ENCODE measurements at places on chromosomes 5 and 9.

DNA sequence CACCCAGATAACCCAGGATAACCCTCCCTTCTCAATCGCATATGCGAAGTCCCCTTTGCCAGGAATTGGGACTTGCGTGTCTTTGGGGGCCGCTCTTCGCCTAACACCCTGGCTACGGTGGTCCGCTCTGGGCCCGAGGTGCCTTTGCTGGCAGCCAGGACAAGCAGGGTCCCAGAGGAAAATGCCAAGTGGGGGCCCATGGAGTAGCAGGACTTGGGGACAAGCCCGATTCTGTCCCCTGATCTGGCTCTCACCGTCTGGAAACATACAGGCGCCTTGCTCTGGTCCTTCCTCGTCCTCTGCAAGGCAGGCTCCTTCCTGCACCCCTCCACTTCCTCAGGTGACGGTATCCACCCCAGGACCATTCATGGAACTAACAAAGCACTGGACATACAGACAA, 78.1 kb upstream of the UNC5A start:
- no peak for DNase-seq

GRCh38 chr5:173839117-173839713, 48.9 kb upstream of the CPEB4 start:
- no peak for DNase-seq

DNA sequence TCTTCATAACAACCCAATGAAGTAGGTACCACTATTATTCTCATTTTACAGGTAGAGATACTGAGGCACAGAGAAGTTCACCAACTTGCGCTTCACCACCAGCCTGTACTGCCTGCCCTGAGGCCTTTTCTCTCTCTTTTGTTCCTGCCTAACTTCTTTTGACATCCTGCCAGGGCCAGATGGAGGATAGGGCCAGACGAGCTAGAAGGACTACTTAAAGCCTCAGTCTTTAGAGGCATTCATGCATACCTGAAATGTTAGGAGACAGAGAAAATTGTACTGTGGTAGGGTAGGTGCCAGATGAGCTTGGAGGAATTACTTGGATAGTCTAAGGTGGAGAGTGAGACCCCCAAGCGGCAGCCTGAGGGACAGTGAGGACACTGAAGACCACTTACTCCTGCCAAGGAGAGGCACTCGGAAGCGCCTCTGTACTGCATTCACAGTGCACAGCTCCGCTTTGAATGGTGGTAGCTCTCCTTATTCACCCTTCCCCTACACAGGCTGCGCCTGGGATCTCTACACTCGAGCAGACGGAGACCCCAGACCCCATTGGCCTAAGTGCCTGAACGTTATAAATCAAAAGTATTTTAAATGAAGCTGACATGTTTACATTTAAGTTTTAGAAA, 6.2 kb upstream of the ORM1 start:
- no peak for DNase-seq

DNA sequence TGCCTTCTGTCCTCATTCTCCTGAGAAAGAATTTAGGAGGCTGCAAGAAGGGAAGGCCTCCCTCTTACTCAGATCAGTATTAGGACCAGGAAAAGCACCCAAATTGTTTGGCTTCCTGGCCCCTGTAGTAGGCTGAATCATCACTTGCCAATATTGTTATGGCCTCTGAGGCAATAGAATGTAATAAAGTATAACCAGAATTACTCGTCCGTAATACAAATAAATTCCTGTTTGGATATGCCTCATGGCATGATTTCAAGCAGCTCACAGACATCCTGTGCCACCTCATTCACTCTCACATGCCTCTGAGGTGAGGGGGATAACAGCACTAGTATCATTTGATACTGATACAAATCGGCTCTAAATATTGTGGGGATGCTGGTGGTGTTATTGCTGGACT, 427.3 kb downstream of the ISL1 start:
- DNase-seq = no peak

- no peak for DNase-seq
Measured at GRCh38 chr9:74245866-74246497, 251.2 kb upstream of the RORB start.

DNA sequence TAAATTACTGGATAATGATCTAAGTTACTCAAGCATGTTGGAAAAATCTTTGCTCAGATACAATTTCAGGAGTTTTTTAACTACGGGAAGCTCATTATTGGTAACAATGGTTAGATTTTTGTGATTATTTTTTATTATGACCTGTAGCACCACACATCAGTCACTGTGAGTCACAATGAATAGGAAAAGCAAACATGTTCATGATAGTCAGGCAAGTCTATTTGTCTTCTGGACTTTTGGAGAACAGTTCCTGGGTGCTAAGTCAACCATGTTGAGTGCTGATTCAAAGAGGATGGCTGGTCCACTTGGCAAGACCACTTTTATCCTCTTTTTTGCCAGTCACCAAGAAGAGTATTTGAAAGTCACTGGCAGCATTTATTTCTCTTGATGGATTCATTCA, 403.2 kb downstream of the KIF4B start:
- no peak for DNase-seq

- peak; percentile 24 for DNase-seq
Measured at GRCh38 chr9:115118879-115119218, 892 bp upstream of the TNC start.

DNA sequence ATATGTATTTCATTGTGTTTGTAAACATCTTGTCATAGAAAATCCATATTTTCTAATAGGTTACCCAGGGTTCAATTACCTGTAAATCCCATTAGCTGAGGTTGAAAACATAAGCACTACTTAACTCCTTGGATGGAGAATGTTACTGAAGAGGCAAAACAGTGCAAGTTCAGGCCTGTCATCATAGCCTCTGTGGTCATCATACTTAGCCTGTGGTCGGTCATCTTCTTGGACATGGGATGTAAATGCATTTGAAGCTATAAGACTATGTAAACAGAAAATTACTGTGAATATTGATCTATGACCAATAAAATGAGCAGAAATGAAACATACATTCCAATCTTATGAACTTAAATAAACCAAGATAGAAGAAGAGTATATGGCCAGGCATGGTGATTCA, 164.7 kb downstream of the CHSY3 start:
- no peak for DNase-seq

GRCh38 chr5:99022250-99022649, 93.4 kb upstream of the CHD1 start:
- no peak for DNase-seq

- DNase-seq = no peak
Measured at GRCh38 chr5:473551-474192, 30.7 kb downstream of the EXOC3 start.

DNA sequence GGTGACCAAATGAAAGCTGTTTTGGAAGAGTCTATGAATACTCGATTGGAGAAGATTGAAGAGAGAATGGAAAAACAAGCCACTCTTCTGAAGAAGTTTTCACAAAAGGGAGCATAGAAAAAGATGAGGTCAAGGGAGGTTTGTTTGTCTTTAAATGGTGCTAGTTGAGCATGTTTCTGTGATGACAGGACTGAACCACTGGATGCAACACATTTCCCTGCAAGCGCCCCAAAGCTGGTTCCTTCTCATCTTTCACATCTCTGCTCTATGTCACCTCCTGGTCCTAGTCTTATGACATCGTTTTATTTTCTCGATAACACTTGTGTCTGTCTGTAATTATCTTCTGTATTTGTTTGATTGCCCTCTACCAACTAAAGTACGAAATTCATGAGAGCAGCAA, 3.8 kb upstream of the CCDC192 start:
- no peak for DNase-seq

DNA sequence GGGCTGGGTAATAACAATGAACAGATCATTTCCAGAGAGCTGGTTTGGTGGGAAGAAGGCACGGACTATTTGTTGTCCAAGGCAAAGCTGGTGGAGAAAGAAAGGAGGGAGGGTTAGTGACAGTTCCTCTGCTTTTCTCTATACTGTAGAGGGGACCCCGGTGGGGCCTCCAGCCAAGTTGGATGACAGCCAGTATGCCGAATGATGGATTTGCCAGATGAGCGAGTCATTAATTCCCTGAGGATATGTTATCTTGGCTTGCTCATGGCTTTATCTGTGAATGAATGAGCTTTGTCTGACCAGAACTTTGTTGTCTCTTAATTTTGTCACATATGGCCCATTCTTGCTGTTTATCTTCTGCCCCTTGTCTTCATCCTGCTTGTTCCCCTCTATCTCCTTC, 158.6 kb upstream of the GLRA1 start:
- DNase-seq = no peak

- no peak for DNase-seq
Measured at GRCh38 chr5:148973455-148973854, 89.4 kb downstream of the SH3TC2 start.

- DNase-seq = no peak
Measured at GRCh38 chr5:94742852-94743251, 124.4 kb downstream of the SLF1 start.

DNA sequence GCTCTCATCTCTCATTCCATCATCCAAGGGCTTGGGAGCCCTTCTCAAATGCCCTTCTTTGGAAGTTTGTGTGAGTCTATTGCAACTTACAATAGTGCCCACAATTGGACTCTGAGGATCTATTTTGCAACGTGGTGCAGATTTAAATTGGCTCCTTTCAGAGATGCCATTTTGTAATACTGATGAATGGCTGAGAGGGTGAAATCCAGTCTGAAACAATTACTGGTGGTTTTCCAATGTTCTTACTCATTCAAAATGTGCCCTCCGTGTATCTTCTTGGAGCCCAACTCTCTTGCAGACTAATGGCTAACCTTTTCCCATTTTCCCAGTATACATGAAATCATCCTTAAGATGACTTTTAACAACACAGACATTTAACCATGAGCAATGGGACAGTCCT, 6.1 kb downstream of the ZNF462 start:
- DNase-seq = no peak

DNA sequence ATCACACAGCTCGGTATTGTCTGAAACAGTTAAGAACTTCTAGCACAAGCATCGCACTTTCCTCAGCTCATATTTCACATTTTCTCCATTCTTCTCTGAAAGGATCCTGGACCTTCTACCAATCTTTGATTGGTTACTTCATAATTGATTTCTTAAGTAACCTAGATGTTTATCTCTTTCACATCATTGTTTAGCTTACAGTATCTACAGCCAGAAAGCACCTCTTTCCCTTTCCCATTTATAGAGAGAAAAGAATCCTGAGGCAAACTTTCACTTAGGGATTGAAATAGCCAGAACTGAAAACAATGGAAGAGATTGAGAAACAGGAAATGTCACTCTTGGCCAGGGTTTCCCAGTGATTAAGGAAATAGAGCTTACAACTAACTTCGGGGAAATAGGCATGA, 2.5 kb downstream of the IL33 start:
- DNase-seq = no peak

DNA sequence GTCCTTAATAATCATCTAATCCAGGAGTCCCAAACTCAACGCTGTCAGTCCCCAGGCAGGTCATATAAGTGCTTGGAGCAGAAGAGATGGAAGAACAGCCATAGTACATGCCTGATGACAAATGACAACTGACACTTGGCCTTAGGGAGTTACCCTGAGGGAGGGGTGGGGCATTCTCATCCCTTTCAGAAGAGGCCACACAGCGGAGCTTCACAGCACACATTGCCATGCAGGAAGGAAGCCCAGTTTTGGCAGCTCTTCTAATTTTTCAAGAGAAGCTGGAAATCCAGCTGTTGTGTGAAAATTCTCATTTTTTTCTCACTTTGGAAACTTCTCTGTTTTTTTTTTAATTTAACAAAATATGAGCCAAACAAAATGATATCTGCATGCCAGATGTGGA, 89.0 kb downstream of the ASTN2 start:
- DNase-seq = no peak

- DNase-seq = no peak
Measured at GRCh38 chr5:82622205-82622604, 344.1 kb upstream of the RPS23 start.

DNA sequence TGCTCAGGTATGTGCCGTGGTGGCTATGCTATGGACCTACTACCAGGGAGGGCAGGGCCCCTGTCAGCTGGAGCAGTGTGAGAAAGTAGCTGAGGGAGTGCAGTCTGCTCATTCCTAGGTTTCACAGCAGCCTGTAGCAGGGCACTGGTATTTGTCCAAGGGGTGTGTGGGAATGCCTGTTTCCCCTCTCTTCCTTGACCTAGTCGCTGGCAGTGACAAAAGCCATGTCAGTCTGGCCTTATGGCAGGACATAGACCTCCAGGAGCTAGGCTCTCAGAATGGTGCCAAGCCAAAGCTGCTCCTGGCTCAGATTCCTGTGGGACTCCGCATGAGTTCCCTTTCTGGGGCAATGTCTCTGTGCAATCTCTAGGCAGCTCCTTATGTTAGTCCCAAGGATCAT, 253.9 kb upstream of the TYRP1 start:
- DNase-seq = no peak

DNA sequence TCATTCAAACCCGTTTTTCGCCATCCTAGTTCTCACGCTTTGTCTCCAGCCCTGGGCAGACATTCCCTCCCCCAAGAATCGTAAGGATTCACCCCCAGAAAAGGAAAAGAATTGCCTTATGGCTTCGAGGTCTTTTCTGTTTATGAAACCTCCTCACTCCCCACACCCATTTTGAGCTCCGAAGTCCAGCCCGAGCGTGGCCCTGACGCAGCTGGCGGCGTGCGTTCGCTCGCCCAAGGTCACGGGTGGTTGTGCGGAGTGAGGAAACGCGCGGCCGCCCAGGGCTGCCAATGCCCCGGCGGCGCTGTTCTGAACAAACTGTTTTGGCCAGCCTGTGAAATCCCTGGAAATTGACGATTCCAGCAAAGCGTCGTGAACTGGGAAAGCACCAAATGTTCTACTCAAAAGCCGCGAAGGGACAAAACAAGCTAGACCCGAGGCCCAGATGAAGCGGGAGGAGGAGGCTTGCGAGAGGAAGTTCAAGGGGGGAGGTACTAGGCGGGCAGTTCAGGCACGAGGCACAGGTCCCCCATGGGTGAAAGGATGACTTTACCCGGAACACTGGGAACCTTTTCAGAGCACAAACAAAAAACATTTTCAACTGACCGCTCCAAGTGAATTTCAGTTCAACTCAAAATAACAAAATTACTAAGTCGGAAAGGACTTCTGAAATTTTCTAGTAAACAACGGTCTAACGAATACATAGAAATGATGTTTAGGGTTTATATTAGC, 683 bp upstream of the ZFAND5 start:
- DNase-seq = peak; percentile 41

DNA sequence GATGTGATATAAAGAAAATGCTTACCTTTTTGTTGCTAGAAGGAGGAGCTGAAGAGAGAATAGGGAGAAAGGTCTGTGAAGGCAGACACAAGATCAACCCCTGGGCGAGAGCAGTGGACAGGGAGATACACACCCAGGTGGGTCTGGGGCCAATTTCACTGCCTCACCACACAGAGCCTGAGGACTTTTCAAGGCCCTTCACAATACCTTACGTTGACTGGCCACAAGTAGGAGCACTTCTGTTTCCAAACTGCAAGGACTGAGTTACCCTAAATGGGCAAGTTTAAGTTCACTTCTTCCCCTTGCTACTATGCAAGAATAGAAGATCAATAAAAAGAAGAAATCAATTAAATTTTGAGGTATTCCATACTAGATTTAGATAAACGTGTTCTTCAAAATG, 174.5 kb upstream of the SLC12A2 start:
- peak; percentile 35 for DNase-seq

GRCh38 chr9:134340475-134341160, 14.4 kb downstream of the RXRA start:
- DNase-seq = no peak

All from NCI-H1436 (cell line).